Hematopoietic multipotent progenitor cell (in vitro differentiated cells): ENCODE measurements at places on chromosomes 12 and 14. TPM values are rescaled to one million over a fixed set of nuclear protein-coding genes. Genes with fewer than 3 reads are reported as not detected.

The POU6F1 gene
- 3.2 TPM for total RNA-seq

The RFX4 gene
- not detected for total RNA-seq

The CMA1 gene
- not detected for total RNA-seq

The KRT78 gene
- total RNA-seq, result not detected

The PAH gene
- total RNA-seq, result not detected

The WNT1 gene
- not detected for total RNA-seq

The LALBA gene
- not detected for total RNA-seq

The FOXG1 gene
- not detected for total RNA-seq

The GTF2H3 gene
- 21.0 TPM for total RNA-seq

The AKAP6 gene
- total RNA-seq, result 1.6 TPM

The HOXC6 gene
- total RNA-seq, result not detected

The PCED1B gene
- total RNA-seq, result 0.54 TPM

The ANO4 gene
- total RNA-seq, result not detected

The OTX2 gene
- not detected for total RNA-seq

The CCDC60 gene
- total RNA-seq, result not detected

The DPY19L2 gene
- 15.9 TPM for total RNA-seq

The TMPRSS12 gene
- not detected for total RNA-seq

The APOF gene
- total RNA-seq, result not detected

The ADCY4 gene
- 3.8 TPM for total RNA-seq
